ENCODE measurements at places on chromosomes 6 and 20. TPM values are rescaled to one million over a fixed set of nuclear protein-coding genes. Genes with fewer than 3 reads are reported as not detected.

Gene MUC21
- not detected for total RNA-seq

DNA sequence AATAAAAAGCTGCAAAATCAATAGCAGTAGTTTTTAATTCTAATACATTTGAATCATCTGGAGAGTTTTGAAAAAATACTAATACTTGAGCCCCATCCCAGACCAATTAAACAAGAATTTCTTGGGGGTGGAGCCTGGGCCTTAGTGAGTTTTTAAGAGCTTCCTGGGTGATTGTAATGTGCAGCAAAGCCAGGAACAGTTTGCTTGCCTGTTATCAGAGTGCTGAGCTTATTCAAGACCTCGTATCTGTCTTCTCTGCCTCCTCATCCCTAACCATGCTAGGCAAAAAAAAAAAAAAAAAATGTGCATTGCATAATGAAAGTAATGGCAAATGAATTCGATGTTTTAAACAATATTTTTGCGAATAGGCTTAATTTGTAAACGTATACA, 36.4 kb upstream of the MYB start:
- H3K4me1 ChIP-seq = no peaks in the 10 kb centered on the region
- DNase-seq = no peak
- no peaks in the 10 kb centered on the region for H3K36me3 ChIP-seq
- H3K4me3 ChIP-seq = no peak overlapping the region
- no peaks in the 10 kb centered on the region for H3K27me3 ChIP-seq

DNA sequence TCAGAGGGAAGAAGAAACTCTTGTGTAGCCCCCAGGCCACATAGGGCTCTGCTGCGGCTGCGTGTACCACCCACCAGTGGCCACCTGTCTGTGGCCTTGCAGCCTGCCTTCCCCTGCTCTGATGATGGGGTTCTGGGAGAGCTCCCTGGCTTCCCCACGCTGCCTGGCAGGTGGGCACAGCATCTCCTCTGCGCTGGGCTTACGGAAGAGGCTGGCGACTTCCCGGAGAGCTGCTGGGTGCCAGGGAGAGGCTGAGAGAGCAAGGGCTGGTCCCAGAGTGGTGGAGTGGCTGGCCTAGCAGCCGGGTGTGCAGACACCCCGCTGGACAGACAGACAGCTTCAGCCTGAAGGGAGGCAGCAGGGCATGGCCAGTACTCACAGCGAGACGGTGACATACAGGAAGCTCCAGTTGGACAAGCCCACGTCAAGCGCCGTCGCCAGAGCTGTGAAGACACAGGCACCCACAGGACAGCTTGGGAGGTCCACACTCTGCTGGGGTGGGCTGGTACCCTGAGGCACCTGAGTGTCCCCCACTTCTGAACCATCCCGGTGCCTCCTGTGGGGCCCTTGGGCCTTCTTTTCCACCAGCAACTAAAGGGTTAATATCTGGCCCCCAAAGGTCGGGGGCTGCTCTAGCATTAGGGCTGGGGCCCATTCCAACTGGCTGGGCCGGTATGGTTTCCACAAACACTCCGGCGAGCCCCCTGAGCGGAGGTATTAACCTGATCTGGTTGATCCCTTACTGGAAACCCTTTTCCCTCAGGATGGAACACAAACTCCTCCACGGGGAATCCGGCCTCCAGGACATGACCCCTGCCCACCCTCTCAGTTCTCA, 48.1 kb upstream of the CDH22 start:
- no peaks in the 10 kb centered on the region for H3K27me3 ChIP-seq
- H3K36me3 ChIP-seq = no peaks in the 10 kb centered on the region
- no peak overlapping the region for H3K4me3 ChIP-seq
- H3K27ac ChIP-seq = peak overlapping the region; percentile 36

DNA sequence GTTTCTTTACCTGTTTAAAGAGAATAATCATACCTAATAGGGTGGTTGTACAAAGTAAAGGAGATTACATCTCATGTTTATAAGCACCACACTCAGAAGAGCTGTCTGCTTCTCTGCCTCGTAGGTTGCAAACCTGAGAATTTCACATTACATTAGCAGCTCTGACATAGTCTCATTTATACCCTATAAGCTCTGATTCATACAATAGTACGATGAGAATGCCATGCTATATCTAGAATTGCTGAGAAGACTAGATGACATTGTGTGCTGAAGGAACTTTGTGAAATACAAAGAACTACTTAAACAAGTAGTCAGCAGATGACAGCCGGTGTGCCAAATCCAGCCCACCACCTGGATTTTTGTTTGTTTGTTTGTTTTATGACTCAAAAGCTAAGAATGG, 121.2 kb downstream of the ADAT2 start:
- H3K4me1 ChIP-seq = no peaks in the 10 kb centered on the region
- no peak overlapping the region for H3K4me3 ChIP-seq
- no peak overlapping the region for H3K27ac ChIP-seq

- no peaks in the 10 kb centered on the region for H3K4me1 ChIP-seq
- H3K36me3 ChIP-seq = peaks cover 4% of the 10 kb centered on the region
- no peaks in the 10 kb centered on the region for H3K27me3 ChIP-seq
- DNase-seq = no peak
Measured at GRCh38 chr6:26593278-26594130, 3.2 kb upstream of the ABT1 start.

DNA sequence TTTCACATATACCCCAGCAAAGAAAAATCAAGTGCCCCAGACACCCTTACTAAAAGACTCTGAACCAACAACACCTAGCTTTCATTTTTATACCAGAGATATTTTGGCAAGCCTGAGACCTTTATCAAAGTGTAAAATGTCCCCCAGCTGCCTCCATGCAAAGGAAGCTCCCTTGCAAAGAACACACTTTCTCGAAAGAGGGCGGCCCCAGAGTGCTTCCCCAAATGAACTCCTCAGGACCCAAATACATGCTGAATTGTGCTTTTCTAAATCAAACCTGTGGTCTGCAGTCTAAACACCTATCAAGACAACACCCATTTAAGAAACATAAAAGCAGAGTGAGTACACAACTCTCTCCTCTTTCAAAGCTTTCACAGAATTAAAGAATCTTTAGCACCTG, 490 bp downstream of the IPCEF1 start:
- no peak overlapping the region for H3K27ac ChIP-seq
- H3K27me3 ChIP-seq = no peaks in the 10 kb centered on the region
- H3K4me1 ChIP-seq = no peaks in the 10 kb centered on the region
- no peaks in the 10 kb centered on the region for H3K36me3 ChIP-seq
- no peak overlapping the region for H3K4me3 ChIP-seq

DNA sequence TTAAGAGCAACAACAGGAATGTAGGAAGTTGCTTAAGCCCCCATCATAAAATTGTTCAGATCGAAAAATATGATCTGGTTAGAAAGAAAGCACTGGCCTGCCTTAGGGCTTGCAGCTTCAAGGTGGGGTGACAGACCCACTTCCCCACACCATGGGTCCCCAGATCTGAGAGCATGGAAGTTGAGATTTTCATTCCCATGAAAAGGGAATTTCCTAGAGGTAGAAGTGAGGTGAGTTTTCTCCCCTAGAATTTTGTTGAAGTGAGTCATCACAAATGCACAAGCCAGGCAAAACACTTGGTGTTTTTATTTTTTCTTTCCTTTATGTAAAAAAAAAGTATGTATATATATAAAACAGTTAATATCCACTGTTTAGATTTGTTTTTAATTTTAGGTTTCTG, 213.6 kb upstream of the SUPT3H start:
- no peak overlapping the region for H3K27ac ChIP-seq
- H3K36me3 ChIP-seq = no peaks in the 10 kb centered on the region

- H3K4me1 ChIP-seq = no peaks in the 10 kb centered on the region
- no peak overlapping the region for H3K27ac ChIP-seq
- DNase-seq = no peak
- H3K27me3 ChIP-seq = no peaks in the 10 kb centered on the region
- no peak overlapping the region for H3K4me3 ChIP-seq
Measured at GRCh38 chr6:81734081-81734480, 18.4 kb downstream of the TENT5A start.

Gene SSTR4
- not detected for total RNA-seq

Gene MOG
- 0.16 TPM for total RNA-seq

- no peak for DNase-seq
- H3K27me3 ChIP-seq = no peaks in the 10 kb centered on the region
- H3K27ac ChIP-seq = no peak overlapping the region
- H3K4me3 ChIP-seq = no peak overlapping the region
Measured at GRCh38 chr20:19958928-19959327, 58.2 kb upstream of the NAA20 start.

DNA sequence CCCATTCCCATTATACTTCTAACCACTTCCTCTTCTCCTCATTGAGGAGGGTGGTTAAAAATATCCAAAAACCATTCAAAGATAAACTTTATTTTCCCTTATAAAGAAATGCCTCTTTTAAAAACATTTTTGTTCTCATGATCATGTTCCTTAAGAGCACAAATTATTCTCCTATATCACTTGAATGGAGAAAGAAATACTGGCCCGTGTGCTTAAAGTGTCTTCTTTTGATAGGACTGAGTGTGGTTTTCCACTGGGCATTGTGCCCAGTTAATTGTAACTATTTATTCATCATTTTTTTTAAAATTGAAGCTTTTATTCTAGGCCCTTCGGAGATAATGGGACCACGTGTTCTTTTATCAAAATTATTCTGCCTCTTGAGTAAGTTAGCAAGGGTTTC, 871.5 kb downstream of the QKI start:
- no peak overlapping the region for H3K27ac ChIP-seq
- no peak for DNase-seq
- no peaks in the 10 kb centered on the region for H3K4me1 ChIP-seq

Gene CASS4
- total RNA-seq = 2.0 TPM

GRCh38 chr6:90530882-90531281, 56.0 kb downstream of the MAP3K7 start:
- DNase-seq = no peak
- no peaks in the 10 kb centered on the region for H3K27me3 ChIP-seq
- no peaks in the 10 kb centered on the region for H3K36me3 ChIP-seq
- no peak overlapping the region for H3K4me3 ChIP-seq
- no peak overlapping the region for H3K27ac ChIP-seq
- H3K4me1 ChIP-seq = no peaks in the 10 kb centered on the region

DNA sequence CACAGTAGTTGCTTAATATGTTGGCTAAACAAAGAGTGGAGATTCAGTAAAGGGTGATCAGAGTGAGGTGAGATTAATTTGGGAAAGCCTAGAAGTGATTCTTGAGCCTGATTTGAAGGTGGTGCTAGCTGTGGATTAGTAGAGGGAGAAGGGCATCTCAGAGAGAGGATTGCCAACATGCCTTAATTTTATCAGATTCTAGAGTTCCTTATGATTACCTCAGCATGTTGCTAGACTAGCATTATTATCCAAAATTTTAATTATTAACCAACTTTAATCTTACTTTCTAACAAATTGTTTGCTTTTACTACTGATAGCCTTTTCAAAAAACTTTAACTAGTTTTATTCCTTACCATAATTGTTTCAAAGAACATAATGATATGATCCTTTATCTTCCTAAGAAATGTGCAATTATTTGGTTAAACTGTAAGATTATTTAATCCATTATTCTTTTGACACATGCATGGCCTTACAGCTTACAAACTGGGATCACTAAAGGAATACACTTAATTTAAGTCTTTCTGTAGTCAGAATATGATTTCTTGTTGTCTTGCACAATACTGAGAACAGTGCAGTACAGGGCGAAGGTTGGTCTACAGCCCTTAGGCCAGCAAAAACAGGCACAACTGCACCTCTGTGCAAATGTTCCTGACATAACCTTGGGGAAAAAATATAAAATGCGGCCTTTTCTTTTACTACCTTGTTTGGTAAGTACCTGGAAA, 88.9 kb downstream of the SLC16A10 start:
- no peaks in the 10 kb centered on the region for H3K27me3 ChIP-seq
- no peak overlapping the region for H3K4me3 ChIP-seq
- H3K4me1 ChIP-seq = no peaks in the 10 kb centered on the region
- no peak for DNase-seq
- no peaks in the 10 kb centered on the region for H3K36me3 ChIP-seq

DNA sequence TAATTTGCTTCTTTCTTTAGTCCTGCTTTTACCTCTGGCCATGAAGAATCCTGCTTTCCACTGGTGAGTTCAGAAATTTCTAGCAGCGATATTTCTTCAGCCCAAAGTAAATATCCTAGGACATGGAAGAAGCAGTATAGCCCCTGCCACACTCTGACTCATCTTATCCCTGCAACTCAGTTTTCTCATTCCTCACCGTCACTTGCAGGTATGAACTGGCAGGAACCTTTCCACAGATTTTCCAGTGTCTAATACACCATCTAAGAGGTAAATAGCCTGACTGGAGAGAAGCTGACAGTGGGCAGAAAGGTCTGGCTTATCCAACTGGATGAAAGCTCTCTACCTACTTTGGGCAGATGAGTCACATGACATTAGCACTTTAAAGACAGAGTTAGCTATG, 816.7 kb upstream of the FLRT3 start:
- no peak overlapping the region for H3K27ac ChIP-seq
- H3K27me3 ChIP-seq = no peaks in the 10 kb centered on the region
- H3K4me1 ChIP-seq = no peaks in the 10 kb centered on the region
- no peak overlapping the region for H3K4me3 ChIP-seq
- H3K36me3 ChIP-seq = no peaks in the 10 kb centered on the region
- DNase-seq = no peak

DNA sequence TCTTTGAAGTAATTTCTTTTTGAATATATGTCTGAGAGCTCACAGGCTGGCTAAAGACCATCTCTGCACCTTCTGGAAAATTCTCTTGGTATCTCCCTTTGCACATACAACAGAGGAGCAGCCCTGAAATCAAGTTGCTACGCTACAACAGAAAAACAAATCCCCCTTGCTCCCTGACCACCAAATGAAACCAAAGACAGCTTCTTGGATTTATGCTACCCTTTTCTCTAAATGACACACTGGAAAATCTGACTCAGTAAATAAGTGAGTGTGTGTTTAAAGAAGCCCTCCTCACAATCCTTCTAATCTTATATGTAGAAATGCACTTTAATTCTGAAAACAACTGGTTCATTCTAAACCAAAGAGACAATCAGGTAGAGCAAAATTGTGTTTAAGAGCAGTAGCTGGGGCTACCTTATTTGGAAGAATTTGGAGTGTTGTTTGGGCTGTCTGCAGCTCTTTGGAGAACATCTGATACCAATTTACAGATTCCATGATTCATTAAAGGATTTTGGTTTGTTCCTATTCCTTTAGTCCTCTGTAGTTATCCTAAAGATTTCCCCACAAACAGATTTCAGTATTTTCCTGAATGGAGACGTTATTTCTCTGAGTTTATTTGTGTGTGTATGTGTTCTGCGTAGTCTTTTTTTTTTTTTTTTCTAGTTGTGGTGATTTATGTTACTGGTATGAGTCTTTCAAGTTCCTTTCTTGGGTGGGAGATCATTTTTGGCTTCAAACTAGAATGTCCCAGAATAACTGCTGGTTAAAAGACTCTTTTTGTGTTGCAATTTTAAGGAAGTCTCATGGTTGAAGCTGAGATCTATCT, 36.4 kb upstream of the UTRN start:
- no peak overlapping the region for H3K27ac ChIP-seq
- no peaks in the 10 kb centered on the region for H3K36me3 ChIP-seq
- no peaks in the 10 kb centered on the region for H3K4me1 ChIP-seq
- H3K4me3 ChIP-seq = no peak overlapping the region
- no peak for DNase-seq

DNA sequence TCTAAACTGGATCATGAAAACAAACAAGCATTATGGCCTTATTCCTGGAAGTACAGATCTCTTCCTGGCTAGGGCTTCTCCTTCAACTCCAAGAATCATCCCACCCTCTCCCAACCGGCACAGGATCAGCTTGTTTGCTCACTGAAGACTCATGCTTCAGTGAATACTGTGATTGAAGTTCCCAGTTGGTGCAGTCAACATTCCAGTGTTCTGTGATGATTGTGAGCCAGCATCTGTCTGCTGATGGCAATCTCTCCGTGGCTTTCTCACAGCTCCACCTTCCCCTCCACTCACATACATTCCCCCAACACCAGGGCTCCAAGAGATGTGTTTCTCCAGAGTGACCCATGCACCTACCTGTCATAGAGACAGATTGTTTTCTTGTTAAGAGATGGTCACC, 421.3 kb upstream of the BTBD3 start:
- no peak overlapping the region for H3K27ac ChIP-seq
- no peak for DNase-seq
- no peak overlapping the region for H3K4me3 ChIP-seq
- H3K4me1 ChIP-seq = no peaks in the 10 kb centered on the region
- no peaks in the 10 kb centered on the region for H3K27me3 ChIP-seq
- no peaks in the 10 kb centered on the region for H3K36me3 ChIP-seq

All from right atrium auricular region (tissue), 2 donors.